Neural cell (in vitro differentiated cells): ENCODE measurements at places on chromosomes 4 and X. TPM values are rescaled to one million over a fixed set of nuclear protein-coding genes. Genes with fewer than 3 reads are reported as not detected.

SFRP2 gene
- polyA plus RNA-seq = 0.40 and 0.51 TPM in 2 replicates

NCAPG gene
- 2.8 and 3.1 TPM in 2 replicates for polyA plus RNA-seq

AKAP14 gene
- 4.2 TPM in 1 of 2 replicates, not detected in the other for polyA plus RNA-seq

CXorf49 gene
- not detected in 2 replicates for polyA plus RNA-seq

CT47A7 gene
- polyA plus RNA-seq = not detected in 2 replicates

FAM9B gene
- not detected in 2 replicates for polyA plus RNA-seq

MUC7 gene
- polyA plus RNA-seq = not detected in 2 replicates

RAB9B gene
- polyA plus RNA-seq = 50.6 TPM in 2 replicates

TSPAN6 gene
- polyA plus RNA-seq = 45.8 and 63.3 TPM in 2 replicates

SMIM31 gene
- polyA plus RNA-seq = not detected in 2 replicates

ITGB1BP2 gene
- 2.8 and 5.4 TPM in 2 replicates for polyA plus RNA-seq

DOK7 gene
- polyA plus RNA-seq = 0.66 TPM in 1 of 2 replicates, not detected in the other

SMIM10 gene
- not detected in 2 replicates for polyA plus RNA-seq

ELMOD2 gene
- polyA plus RNA-seq = 81.8 and 101 TPM in 2 replicates

PNMA6E gene
- polyA plus RNA-seq = not detected in 2 replicates

FAM3A gene
- 19.5 and 30.9 TPM in 2 replicates for polyA plus RNA-seq

ALAS2 gene
- not detected in 2 replicates for polyA plus RNA-seq

AGA gene
- polyA plus RNA-seq = 3.1 and 4.9 TPM in 2 replicates

PCDH19 gene
- polyA plus RNA-seq = 8.2 and 8.4 TPM in 2 replicates

PLXNA3 gene
- polyA plus RNA-seq = 17.2 and 22.2 TPM in 2 replicates

PLXNB3 gene
- 0.48 and 0.76 TPM in 2 replicates for polyA plus RNA-seq

TMEM150C gene
- polyA plus RNA-seq = 4.1 and 4.9 TPM in 2 replicates
